Daoy (cell line): ENCODE measurements at places on chromosomes 1 and 21. TPM values are rescaled to one million over a fixed set of nuclear protein-coding genes. Genes with fewer than 3 reads are reported as not detected.

DNA sequence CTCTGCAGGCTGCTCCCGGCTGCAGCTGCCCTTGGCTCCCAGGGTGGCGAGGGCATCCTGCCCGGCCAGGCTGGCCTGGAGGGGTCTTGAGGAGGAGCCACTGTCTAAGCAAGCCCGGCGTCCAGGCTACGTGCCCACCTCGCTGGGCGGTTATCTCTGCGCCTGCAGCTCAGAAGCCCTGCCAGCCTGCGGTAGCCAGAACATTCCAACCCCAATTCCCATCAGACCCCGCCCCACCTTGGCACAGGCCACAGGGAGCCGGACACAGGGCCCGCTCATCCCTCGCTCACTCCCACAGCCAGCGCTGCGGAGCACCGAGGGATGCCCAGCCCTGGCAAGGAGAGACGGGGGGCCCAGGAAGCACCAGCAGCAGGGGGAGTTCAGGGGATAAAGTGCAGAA lies 53.9 kb downstream of the MEGF6 start:
- DNase-seq = no peak

DNA sequence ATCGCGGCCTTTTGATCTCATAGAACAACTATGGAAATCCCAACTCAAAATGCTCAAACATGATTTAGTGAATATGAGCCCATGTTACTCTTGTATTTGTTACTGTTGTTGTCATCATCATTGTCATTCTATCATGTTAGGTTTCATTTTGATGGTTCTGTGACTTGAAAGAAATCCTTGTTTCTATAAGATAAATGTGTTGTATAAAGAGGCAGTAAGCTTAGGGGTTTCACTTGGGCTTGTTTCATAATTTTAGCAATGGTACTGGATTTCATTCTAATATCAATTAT lies 15.3 kb upstream of the GBP5 start:
- DNase-seq = no peak

Gene GNG4
- total RNA-seq = 0.98 and 2.2 TPM in 2 replicates

DNA sequence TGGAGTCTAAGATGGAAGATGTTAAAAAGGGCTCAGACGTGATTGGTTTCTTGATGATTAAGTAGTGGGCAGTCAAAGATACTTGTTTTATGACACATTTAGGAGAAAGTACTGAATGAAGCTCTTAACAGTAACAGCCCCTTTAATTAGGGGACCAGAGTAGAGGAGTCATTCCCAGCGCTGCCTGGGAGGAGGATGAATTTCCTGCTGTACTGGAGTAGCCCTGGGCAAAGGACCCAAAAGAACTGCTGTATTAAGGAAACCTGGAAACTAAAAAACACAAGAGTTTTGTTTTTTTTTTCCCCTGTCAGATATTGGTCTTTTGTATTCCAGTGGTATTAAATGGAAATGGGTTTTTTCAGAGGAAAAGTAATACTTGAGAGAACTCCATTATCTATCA lies 126.5 kb downstream of the NFIA start:
- no peak for DNase-seq

DNA sequence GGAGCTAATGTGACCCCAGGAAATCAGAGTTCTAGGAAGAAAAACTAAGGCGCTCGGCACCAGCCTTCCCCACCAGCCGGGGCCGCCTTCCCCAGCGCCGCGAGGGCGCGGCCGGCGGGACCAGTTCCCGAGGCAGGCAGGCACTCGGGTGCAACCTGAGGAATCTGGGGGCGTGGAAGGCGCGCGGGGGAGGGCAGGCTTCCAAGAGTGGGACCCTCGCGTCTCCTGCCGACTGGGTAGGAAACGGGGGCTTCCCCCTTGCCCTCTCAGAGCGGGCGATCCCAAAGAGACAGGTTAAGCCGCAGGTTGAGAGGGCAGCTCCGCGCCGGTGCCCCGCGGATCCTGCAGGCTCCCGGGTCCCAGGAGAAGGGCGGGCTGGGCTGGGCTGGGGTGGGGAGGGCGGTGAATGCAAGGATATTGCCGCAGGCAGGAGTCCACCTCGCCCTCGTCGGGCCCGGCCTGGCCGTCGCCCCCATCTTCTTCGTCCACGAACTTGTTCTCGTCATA lies 431 bp downstream of the ARPC5 start:
- DNase-seq = no peak

- no peak for DNase-seq
Observed at GRCh38 chr1:20726932-20727745, 5.4 kb downstream of the SH2D5 start.

- peak; percentile 81 for DNase-seq
Observed at GRCh38 chr1:109969146-109969829, 15.3 kb upstream of the AHCYL1 start.

Gene ZNF281
- total RNA-seq = 11.8 and 14.3 TPM in 2 replicates

Gene IQCC
- total RNA-seq = 3.0 and 3.8 TPM in 2 replicates

GRCh38 chr1:179313004-179313403 lies 19.4 kb downstream of the SOAT1 start:
- no peak for DNase-seq

Gene CLCA4
- not detected in 2 replicates for total RNA-seq

Gene LHX8
- 0.46 TPM in 1 of 2 replicates, not detected in the other for total RNA-seq

GRCh38 chr1:53328541-53329499 lies 950 bp upstream of the LRP8 start:
- DNase-seq = no peak

- no peak for DNase-seq
Observed at GRCh38 chr1:101264697-101265096, 27.9 kb downstream of the S1PR1 start.

DNA sequence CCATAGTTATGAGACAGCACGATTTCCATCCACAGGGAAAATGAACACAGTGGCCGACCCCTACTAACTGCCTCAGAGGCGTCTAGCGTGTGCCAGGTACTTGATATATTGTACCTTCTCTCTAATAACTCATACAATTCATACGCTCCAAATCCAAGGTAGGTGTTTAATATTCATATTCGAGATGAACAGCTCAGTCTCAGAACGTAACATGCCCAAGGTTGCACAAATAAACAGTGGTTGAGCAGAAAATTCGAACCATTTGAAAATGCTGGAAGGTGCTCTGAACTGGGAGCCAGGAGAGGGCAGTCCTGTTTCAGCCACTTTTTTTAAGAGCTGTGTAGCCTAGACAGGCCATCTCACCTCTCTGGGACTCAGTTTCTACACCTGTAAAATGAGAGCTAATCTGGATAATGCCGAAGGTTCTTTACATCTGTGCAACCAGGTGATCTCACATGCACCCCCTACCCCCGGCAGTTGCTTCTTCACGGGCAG lies 7.9 kb downstream of the SLC45A3 start:
- DNase-seq = no peak

Gene IFI16
- total RNA-seq = 23.7 and 24.5 TPM in 2 replicates

Gene MTARC2
- 1.8 and 3.8 TPM in 2 replicates for total RNA-seq

Gene LORICRIN
- total RNA-seq = not detected in 2 replicates

Gene TRAF3IP3
- not detected in 2 replicates for total RNA-seq

Gene TDRD5
- total RNA-seq = 0.03 and 0.34 TPM in 2 replicates

Gene CR1L
- 0.21 and 0.69 TPM in 2 replicates for total RNA-seq

DNA sequence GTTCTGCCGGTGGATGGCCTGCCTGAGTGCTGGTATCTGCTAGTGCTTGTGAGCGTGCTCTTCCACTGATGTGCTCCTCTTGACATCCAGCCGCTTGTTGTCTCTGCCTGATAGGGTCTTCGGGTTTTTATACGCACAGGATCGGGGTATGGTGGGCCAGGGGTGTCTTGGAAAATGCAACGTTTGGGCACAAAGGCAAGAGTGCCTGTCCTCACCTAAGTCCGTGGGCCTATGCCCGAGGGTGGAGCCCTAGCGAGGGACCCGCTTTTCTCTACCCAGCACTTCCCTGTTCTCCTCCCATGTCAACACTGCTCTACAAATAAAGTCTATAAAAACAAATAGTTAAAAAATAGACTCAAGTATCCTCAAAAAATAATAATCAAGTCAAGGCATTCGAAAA lies 1007.8 kb downstream of the PLA2G4A start:
- no peak for DNase-seq

- DNase-seq = no peak
Observed at GRCh38 chr1:210776712-210777111, 357.2 kb downstream of the KCNH1 start.

Gene TNNT2
- not detected in 2 replicates for total RNA-seq

DNA sequence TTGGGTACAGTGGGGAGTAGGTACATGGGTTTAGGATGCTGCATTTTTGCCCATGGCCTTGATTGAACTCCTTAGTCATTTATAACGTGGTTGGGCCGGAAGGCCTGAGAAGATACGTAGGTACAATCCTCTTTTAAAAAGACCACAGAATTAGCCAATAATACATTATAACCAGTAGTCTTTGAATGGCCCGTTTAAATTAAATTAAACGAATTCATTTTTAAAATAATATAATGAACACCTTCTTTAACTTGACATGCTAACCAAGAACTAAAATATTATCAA lies 20.1 kb upstream of the ADAR start:
- DNase-seq = no peak

DNA sequence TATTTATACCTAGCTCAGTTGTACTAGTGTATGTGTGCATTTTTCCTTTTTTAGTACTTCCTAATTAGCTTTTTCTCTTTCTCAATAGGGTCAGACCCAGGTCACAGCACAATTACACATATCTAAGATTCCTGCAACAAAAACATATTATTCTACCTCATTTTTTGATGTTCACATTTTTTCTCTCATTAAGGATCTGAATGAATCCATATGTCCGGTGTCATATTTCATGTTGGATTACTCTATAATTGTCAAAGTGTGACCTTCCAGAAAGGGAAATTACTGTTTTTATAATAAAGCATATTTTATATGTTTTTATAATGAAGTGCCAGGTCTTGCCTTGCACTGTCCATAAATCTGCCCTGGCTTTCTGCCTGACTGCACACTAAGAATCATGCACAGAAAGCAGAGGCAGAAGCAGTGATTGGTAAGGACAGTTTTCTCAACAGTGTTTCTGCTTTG lies 143.7 kb downstream of the KCNT2 start:
- peak; percentile 17 for DNase-seq

- peak; percentile 59 for DNase-seq
Observed at GRCh38 chr1:178055779-178056471, 38.0 kb upstream of the RASAL2 start.

- no peak for DNase-seq
Observed at GRCh38 chr1:198986442-198986841, 347.6 kb downstream of the PTPRC start.

GRCh38 chr1:83807821-83808220 lies 191.1 kb downstream of the TTLL7 start:
- no peak for DNase-seq

Gene HAX1
- total RNA-seq = 155 and 169 TPM in 2 replicates

Gene AMY1C
- total RNA-seq = not detected in 2 replicates
